Natural killer cell (primary cell): ENCODE measurements at places on chromosomes 6 and 20.

- no peak for DNase-seq
Measured at GRCh38 chr20:1130058-1130694, 11.8 kb downstream of the PSMF1 start.

DNA sequence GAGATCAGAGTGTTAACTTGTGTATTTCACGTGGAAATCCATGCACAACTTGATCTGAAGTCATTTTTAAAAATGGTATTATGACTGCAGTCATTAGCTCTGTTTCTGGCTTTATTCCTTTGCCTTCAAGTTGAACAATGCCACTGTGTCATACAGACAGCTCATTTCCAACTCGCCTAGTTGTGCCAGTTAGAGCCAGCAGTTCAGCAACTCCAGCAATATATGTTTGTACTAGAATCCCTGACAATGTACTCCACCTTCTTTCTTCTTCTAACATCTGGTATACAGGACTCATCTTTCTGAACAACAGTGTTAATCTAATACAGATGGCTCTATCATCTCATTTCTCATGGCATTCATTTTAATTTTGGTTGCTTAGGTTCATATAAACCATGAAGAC lies 418.3 kb upstream of the POU3F2 start:
- no peak for DNase-seq

DNA sequence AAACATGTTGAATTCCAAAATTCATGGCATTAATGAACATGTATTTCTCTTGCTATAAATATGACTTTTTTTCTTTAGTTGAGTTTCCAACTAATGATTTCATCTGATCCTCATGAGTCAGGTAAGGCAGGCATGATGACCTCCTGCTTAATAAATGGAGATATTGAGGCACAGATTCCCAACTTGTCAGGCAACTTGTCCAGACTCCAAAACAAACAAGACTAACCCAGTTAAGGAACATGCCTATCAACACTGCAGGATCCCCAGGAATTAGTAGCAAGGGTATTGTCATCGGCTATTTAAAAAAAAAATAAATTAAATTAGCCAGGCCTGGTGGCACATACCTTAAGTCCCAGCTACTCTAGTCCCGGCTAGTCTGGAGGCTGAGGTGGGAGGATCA lies 121.3 kb upstream of the SALL4 start:
- DNase-seq = no peak

DNA sequence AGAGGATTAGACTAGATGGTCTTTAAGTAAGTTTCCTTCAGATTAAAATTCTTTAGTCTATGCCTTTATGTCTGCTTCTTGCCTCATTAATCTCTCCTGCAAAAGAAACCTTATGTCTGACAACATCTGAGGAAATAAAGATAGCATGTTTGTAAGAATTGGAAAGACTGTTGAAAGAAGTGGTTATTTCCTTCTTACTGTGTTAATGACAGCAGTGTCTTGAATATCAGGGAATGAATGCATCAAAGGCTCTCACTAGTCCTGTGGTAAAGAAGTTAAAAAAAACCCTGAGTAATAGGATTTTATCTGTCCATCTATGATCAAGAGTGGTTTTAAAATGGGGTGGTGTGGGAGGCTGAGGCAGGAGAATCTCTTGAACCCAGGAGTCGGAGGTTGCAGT lies 302.0 kb downstream of the PRL start:
- no peak for DNase-seq

GRCh38 chr20:1081891-1082290 lies 36.5 kb upstream of the PSMF1 start:
- no peak for DNase-seq

DNA sequence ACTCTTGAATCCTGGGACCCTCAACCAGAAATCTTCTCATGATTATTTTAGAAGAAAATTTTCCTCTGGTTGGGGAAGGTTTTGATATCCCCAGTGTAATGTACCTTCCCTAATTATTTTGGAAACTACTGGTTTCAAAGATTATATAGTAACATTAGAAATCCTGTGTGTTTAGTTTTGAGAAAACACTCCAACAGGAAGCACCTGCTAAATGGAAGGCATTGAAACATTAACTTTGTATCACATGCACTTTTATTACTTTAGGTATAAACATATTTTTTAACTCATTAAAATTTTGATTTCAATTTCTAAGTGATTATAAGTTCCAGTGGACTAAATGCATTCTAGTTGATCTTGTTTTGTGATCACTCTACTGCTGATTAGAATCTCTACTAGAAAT lies 109.3 kb downstream of the SESN1 start:
- DNase-seq = no peak

- no peak for DNase-seq
Measured at GRCh38 chr6:15876406-15876805, 213.6 kb upstream of the DTNBP1 start.

- DNase-seq = no peak
Measured at GRCh38 chr6:124546601-124547000, 415.6 kb upstream of the RNF217 start.

DNA sequence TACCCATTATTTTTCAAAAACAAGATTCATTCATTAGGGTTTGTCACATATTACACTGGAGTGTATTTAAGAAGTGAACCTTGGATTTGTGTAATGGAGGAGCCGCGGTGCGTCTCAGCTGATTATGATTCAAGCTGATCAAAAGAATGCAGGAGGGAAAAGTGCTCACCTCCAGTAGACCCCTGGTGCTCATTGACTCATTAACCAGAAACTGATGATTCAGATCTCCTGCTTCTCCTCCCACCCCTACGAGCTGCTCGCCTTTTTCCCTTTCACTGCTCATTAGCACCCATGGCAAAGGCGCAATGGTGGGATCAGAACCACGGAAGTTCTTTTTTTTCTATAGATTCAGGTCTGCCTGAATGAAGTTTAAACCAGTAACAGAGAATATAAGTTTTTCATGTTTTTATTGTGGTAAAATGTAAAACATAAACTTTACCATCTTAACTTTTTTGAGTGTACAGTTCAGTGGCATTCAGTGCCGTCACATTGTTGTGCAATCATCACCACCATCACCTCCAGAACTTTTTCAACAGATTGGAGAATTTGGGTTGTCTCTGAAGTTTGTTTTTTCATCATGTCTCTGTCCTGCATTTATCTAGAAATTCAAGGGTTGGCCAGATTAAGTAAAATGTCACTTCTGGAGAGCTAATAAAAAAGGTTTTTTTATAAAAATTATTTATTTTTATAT lies 101.6 kb downstream of the LINC00237 start:
- DNase-seq = no peak

GRCh38 chr20:18541741-18542140 lies 25.5 kb upstream of the SMIM26 start:
- DNase-seq = no peak

GRCh38 chr6:104559435-104560202 lies 300.1 kb downstream of the HACE1 start:
- DNase-seq = no peak

DNA sequence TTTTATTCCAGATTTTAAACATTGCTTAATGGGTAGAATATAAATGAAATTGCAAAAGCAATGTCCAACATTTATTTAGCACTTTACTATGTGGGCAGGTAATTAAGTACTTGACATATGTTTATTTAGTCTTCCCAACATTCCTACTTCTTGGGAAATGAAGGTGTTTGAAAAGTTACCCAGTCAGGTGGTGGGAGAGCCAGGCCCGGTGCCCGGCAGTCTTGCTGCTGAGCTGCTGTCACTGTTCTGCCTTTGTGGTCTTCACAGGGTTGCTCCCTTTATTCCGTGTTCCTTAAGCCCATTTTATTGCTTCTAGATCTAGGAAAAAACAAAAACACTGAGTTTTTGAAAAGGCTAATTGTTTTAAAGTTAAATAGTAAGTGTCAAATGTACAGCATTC lies 42.6 kb upstream of the TULP4 start:
- no peak for DNase-seq

GRCh38 chr6:146135167-146135566 lies 106.3 kb downstream of the GRM1 start:
- DNase-seq = no peak

DNA sequence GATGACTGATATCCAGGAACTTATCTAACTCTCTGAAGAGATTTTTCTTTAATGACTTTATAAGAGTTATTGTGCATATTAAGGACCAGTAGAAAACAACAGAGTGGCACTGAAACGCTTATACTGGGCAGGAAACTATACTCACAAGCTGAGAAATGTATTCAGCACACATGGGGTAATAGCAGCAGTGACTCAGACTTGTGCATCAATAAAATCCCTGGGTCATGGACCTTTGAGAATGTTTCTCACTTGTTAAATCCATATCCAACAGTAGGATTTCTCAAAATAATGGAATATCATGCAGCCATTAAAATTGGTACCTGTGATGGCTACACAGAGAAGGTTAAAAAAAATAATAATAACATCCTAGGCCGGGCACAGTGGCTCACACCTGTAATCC lies 219.5 kb downstream of the BTBD9 start:
- no peak for DNase-seq

- DNase-seq = no peak
Measured at GRCh38 chr6:134674562-134674961, 275.3 kb downstream of the ALDH8A1 start.

DNA sequence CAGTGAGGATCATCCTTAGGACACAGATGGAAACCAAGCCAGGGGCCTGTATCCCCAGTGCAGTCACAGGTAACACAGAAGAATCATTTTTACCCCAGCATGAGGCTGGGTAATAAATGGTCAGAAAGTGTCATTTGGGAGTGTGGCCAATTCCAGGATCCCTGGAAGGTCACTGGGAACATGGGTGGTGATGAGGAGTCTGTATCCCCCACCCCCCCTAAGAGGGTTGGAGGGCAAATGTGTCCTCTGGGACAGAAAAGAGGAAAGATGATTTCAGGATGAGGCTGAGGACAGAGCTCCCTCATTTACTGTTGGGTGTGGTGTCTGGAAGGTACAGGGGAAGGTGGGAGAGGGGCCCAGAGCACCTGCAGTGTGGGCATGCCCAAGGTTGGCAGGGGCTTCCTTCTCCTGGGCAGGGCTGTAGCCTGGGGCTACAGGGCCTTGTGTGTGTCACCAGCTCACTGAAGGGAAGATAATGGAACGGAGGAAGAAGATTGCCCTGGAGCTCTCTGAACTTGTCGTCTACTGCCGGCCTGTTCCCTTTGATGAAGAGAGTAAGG lies 34.5 kb downstream of the PLCG1 start:
- no peak for DNase-seq
